ENCODE measurements at places on chromosomes 2 and 18.

DNA sequence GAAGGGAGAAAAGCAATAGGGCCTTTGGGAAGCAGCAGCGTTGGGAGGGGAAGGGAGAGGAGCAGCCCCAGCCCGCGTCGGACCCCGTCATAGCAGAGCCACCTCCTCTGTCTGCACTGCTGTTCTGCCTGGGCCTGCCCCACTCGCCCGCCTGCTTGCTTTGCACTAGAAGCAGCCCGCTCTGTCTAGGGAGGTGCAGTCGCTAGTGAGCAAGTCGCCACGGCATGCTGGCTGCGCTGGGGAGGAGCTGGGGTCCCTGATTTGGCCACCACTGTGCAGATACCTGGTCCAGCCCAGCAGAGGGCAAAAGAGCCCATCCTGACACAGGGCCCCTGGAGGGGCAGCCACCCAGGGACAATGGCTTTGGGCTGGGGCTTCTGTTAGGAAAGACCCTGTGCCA, 8.0 kb upstream of the TMEM214 start:
- no peak for DNase-seq

- no peak for DNase-seq
These were observed 104.9 kb downstream of the TRABD2A start for GRCh38 chr2:84776011-84776410.

DNA sequence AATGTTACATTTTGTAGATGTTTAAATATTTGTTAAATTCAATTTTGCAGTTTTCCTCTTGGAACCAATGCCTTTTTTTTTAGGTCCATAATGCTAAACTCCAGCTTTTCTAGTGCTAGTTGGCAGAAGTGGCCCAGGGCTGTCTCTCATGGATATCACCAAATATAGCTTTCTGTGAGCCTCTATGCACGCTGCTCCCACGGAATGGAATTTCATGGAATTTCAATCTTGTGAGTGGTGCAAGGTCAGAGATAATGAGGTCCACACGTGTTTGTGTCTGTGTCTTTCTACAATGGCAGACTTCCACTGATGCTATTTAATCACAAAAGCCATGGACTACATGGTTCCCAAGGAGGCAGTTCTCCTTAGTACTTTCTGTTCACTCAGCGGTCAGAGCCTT, 191.5 kb upstream of the PARD3B start:
- no peak for DNase-seq

- no peak for DNase-seq
These were observed 89.6 kb upstream of the PMAIP1 start for GRCh38 chr18:59810183-59810582.

GRCh38 chr2:71148506-71149063, 18.2 kb downstream of the MPHOSPH10 start:
- no peak for DNase-seq

- no peak for DNase-seq
These were observed 27.4 kb downstream of the MARCHF4 start for GRCh38 chr2:216344950-216345300.

GRCh38 chr2:86675104-86675503, 45.0 kb upstream of the RMND5A start:
- no peak for DNase-seq

GRCh38 chr18:45059695-45060094, 379.0 kb downstream of the SETBP1 start:
- no peak for DNase-seq

DNA sequence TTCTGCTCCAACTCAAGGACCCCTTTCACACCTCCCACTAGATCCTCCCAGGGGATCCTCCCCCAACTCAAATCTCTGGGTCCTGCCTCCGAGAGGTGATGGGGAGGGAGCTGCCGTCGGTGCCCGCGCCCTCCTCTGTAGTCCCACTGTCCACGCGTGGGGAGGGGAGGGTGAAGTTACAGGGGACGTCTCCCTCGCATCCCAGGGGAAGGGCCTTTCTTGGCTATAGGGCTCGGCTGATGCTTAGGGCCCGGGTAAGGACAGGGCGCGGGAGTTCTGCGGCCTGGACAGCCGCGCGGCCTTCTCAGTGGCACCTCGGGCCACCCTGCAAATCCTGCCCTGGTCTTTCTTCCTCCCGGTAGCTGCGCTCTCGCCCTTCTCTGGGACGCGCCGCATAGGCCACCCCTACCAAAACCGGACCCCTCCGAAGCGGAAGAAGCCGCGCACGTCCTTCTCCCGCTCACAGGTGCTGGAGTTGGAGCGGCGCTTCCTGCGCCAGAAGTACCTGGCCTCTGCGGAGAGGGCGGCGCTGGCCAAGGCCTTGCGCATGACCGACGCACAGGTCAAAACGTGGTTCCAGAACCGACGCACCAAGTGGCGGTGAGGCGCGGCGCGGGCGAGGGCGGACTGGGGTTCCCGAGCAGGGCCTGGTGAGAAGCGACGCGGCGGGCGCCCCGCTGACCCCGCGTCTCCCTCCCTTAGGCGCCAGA, 1.2 kb downstream of the TLX2 start:
- no peak for DNase-seq

DNA sequence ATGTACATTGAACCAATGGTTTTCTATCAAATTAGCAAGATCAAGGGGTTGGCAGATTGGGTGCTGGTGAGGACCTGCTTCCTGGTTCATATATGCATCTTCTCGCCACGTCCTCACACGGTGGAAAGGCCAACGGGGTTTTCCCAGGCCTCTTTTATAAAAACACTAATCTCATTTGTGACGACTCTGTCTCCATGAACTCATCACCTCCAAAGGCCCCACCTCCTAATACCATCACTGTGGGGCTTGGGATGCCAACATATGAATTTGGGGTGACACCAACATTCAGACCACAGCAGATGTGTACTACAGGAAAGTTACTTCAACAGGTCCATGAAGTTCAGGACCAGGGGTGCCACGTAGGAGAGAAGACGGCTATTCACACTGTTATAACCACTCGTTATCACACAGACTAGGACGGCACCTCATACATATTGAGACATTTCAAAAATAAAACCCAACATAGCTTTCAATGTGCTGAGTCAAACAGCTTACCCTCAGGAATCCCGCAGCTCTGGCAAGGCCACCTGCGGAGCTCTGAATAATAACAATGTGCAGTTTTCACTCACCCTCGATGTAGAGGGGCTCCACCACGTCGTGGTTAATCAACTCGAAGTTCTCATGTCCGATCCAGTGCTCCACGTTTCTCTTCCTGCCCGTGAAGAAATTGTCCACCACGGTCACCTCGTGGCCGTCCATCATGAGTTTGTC, 49.3 kb downstream of the UXS1 start:
- no peak for DNase-seq

- DNase-seq = no peak
These were observed 265.1 kb downstream of the NOL4 start for GRCh38 chr18:33959609-33960008.

DNA sequence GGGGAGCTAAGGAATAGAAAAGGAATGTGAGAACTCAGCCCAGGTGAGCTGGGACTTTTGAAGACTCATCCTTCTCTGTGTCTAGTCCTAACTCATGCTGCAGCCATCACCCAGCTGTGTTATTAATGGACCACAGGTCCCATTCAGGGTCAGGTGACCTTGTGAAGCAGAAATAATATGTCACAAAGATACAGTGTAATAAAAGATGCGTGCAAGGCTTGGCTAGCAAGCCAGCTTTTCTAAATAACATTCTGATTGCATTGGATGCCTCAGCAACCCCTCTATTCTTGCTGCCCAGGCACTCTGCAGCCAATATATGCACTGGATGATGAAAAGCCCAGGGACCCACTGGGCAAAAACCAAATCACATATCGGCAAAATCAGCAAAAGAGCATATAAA, 393.1 kb upstream of the PIK3C3 start:
- no peak for DNase-seq

- no peak for DNase-seq
These were observed 269.9 kb downstream of the MYT1L start for GRCh38 chr2:2061091-2061696.

GRCh38 chr18:692824-693223, 19.6 kb downstream of the ENOSF1 start:
- no peak for DNase-seq

GRCh38 chr2:78093436-78093835, 571.3 kb upstream of the LRRTM4 start:
- DNase-seq = no peak

- DNase-seq = no peak
These were observed 9.0 kb downstream of the ZNF516 start for GRCh38 chr18:76486038-76486437.

GRCh38 chr2:204492417-204492816, 52.9 kb upstream of the PARD3B start:
- DNase-seq = no peak

- DNase-seq = no peak
These were observed 340.3 kb upstream of the SALL3 start for GRCh38 chr18:78639006-78639950.

DNA sequence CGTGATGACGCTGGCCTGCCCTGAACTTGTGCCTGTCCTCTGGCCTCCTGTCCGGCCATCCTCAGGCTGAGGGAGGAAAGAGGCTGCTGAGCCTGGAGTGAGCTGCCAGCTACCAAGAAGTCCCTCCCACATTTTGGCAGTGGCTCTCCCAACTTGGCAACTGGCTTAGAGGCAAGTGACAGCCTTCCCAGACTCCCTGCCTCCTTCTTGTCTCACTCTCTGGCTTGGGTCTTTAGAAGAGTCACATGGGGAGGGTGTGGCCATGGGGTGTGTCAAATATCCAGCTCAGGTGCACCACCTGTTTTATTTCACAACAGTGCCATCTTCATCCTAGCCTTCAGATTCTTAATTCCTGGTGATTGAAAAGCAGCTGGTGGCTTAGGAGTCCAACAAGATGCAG, 222.9 kb downstream of the PRKCE start:
- peak; percentile 61 for DNase-seq

GRCh38 chr2:177106212-177106611, 106.4 kb upstream of the HNRNPA3 start:
- no peak for DNase-seq

GRCh38 chr2:168136392-168136977, 110.9 kb downstream of the STK39 start:
- DNase-seq = no peak

DNA sequence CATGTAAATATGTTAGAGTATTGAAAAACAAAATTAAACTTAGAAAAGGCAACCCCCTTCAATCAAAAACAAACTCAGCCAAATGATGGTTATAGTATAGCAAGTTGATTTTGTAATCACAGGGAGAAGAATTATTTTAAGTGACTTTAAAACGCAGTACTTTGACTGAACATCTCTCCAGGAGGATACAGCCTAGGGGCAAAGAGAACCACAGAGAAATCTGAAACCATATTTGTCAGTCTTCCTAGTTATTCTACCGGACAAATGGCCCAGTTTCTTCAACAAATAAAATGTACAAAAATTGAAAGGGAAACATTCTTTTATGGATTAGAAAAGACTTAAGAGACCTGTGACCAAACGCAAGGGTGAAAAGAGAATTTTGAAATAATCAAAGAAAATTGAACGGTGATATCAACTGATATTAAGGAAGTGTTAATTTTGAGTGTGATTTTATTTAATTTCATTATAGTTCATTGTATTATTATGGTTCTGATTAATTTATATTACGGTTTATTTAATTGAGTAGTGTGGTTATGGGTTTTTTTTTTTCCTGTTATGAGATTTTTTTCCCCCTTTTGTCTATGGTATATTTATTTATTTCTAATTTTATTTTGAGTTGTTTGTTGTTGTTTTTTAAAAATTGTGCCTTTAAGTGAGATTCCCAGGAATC, 75.3 kb downstream of the HNRNPLL start:
- DNase-seq = no peak

DNA sequence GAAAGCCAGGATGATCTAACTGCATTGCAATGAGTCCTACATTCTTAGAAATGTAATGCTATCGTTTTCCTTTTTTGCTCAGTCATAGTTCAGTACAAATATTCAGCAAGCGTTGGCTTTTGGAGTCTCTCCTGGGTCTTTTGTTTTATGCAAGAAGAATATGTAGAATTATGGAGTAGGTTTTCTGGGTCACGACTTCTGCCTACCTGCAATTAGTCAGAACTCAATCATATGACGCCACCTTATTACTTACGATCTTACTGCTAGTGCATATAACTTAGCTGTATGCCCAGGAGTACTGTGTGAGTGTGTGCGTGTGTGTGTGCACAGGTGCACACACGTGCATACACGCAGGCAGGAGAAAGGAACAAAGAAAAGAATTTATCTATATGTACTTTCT, 640.2 kb downstream of the STK39 start:
- DNase-seq = no peak

DNA sequence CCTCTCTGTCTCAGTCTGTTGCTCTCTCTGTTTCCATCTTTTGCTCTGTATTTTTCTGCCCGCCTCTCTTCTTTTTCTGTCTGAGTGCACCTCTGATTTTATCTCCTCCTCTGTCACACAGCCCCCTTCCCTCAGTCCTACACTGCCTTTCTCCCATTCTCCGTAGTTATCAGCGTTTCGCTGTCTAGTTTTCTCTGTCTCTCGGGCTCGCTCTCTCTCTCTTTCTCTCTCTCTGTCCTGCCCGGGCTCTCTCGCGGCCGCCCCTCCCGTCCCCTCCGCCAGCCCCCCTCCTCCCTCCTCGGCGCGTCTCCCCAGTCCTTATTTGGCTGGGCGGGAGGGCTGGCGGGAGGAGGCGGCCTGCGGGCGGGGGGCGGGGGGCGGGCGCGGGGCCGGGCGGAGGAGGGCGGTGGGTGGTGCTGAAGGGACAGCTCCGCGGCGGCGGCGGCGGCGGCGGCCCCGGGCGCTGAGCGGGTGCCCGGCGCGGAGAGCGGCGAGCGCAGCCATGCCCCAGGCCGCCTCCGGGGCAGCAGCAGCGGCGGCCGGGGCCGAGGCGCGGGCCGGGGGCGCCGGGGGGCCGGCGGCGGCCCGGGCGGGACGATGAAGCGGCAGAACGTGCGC, at the start of gene KCNK3:
TSS of gene KCNK3 (plus strand) at position 444 of the 618 bp plus-strand sequence. CDS start at position 598, 154 bp downstream.
- peak; percentile 18 for DNase-seq

GRCh38 chr2:127604986-127605385, 41.0 kb upstream of the GPR17 start:
- no peak for DNase-seq

DNA sequence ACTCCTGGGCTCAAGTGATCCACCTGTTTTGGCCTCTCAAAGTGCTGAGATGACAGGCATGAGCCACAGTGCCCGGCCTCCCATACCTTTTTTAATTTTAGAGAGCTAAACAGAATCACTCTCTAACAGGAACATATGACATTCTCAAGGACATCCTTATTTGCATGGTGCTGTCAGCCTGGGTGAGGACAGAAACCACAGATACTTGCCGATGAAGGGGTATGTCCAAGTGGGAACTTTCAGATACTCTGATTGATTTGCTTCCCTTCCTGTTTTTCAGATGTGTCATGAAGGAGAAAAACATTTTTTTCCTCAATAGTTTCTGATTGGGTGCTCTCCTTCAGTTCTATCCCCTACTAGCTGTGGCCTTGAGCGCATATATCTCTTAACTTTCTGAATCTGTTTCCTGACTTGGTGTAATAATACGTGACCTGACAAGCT, 49.6 kb downstream of the MYO3B start:
- DNase-seq = no peak

- DNase-seq = no peak
These were observed 15.9 kb downstream of the PUM2 start for GRCh38 chr2:20334605-20335203.

All from anterior cingulate cortex (tissue), 58 donors.